ENCODE measurements at places on chromosomes 7 and 10.

- DNase-seq = no peak
These were observed 332.9 kb downstream of the PTEN start for GRCh38 chr10:88196291-88196690.

DNA sequence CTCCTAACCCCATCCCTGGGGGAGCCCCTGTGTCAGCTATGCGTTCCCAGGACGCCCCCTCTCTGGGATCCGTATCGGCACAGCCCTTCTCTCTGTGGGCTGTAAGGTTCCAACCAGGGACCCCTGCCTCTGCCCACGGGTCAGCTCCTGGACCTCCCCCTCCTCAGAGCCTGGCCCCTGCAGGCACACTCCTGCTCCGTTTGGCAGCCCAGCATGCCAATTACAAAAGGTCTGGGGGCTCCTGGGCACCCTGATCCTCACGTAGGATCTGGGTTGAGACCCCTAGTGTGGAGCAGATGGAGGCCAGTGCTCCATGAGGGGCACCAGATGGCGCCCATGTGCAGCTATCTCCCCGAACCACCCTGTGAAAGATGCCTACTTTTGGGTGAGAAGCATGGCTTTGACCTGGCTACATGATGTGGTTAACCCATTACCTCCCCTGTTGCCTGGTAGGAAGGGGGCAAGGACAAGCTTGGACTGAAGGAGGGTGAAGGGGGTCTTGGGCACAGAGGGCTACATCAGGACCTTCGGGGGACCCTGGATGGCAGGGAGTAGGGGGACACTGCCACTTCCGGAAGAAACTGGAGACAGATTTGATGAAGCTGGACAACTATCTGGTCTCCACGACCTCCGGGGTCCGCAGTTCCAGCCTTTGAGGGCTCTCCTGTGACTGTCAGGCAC lies 9.0 kb downstream of the TACR2 start:
- DNase-seq = no peak

DNA sequence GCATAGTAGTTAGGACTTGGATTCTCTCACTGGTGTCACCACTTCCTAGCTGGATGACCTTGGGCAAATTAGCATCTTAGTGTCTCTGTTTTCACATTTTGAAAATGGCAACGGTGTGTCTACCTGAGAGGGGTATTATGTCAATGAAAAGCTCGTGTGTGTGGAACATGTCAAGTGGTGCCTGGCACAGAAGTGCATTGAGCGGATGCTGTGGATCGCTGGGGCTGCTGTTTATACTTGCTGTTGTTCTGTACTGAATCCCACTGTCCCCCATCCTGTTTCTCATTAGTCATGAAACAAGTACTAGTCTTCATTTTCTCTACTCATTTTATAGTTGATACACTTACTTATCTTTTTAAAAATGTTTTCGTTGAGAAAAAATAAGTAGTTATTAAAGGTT lies 26.1 kb downstream of the RBM33 start:
- no peak for DNase-seq

GRCh38 chr7:71842381-71842780 lies 569.8 kb downstream of the CALN1 start:
- no peak for DNase-seq

DNA sequence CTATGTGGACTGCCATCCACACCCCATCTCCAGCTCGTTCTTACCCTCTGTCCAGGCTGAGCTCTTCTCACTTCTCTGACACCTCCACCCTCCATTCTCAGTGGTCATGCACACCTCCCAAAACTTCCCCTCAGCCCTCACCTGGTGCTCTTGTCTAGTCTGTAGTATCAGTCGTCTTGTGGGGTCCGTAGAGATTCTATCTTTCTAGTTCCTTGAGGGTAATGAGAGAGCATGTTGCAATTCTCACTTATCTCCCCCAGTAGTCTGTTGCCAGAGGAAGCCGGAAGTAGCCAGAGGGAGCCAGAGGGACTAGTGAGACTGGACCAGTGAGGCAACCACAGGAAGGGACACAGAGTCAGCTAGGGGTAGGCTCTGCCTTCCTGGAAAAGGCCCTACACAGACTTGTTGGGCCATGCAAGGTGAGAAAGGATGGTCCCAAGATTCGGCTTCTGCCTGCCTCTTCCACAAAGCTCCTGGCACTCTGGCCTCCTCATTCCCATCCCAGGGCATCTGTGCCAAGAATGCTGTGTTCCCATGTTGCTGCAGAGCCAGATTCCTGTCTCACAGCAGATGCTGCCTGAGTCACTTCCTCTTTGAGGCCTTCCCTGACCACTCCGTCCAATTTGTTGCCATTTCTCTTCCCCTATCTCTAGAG lies 50.6 kb upstream of the DUSP5 start:
- peak; percentile 22 for DNase-seq

- DNase-seq = no peak
These were observed 13.0 kb upstream of the PFKP start for GRCh38 chr10:3054183-3054850.

- DNase-seq = no peak
These were observed 199.1 kb downstream of the HERPUD2 start for GRCh38 chr7:35495844-35496243.

DNA sequence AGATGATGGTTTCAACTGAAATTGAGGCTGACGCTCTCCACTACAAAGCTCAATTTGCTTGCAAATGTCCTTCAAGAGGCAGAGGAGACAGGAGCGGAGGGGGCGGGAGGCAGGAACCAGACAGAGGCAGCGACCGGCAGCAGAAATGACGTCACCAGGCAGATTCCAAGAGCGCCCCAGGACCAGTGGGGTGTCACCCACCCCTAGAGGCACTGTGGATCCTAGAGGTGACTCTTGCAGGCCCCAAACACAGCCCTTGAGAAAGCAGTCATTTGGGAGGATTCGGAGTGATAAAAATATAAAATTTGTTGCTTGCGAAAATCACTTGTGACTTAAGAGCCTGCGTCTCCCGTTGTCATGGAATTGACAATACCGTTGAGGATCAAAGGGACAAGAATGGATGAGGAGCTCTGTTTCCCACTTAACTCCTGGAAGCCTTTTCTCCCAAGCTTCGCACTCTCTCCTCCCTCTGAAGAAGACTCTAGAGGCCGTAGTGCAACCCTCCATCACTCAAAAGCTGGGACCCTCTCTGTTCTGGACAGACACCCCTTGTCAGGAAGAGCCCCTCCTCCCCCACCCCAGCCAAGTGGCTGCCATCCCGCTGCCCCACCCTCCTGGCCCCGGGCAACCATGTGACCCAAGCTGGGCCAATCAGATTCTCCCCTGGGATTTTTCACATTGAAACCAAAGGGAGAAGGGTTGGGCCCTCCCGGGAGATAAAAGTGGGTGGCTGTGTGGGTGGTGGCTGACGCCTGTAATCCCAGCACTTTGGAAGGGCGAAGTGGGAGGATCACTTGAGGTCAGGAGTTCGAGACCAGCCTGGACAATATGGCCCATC lies 16.3 kb upstream of the SLC29A4 start:
- no peak for DNase-seq

DNA sequence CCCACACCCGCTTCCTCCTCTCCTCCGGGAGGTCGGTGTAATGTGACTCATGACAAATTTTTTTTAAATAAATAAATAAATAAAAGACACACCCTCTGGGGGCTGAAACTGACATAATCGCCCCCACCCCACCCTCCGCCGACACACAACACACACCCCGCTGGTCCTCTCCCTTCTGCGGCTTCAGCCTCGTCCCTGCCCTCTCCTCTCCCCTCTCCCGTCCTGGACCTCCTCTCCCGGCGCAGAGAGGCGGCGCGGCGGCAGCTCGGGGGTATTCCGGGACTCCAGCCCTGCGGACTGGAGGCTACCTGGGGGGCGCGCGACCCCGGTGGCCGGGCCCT lies 686 bp downstream of the ABI1 start:
- peak; percentile 85 for DNase-seq

DNA sequence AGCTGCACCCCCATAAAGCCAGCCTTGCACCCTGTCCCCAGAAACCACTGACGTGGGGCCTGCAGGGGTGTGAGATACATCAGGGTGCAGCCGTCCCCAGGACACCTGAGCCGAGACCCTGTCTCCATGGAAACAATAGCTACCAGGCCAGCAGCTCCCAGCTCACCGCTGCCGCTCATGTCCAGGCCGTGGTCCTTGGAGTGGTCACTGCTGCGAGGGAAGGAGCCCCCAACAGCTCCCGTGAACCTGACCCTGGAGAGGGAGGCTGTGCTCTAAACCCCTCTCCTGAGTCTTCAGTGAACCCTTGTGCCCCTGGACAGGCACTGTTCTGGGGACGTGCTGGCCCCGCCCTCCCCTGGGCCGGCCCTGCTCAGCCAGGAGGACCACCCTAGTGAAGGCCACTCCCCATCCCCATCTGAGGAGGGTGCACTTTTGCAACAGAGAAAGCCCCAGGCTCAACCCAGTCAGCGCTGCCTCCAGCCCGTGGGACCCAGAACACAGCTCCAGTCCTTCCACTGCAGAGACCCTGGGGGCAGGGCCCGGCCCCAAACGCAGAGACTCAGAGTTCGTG lies 19.6 kb upstream of the INPP5A start:
- DNase-seq = peak; percentile 59

DNA sequence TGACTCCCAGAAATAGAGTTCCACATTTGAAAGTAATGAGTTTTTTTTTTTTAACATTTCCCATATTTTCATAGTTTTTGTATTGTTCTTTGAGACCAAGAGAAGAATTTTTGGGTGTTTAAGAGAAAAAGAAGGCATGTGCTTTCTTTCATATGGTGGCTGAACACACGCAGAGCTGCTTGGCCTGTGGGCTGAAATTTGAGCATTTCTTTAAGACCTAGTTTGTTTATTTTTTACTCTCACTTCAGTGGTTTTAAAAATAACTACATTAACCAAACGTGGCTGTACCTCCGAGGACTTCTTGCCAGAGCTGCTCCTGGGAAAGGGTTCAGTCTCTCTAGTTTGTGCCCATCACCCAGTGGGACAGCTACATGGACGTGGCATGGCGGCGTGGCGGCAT lies 58.3 kb downstream of the INPP5A start:
- DNase-seq = peak; percentile 30

DNA sequence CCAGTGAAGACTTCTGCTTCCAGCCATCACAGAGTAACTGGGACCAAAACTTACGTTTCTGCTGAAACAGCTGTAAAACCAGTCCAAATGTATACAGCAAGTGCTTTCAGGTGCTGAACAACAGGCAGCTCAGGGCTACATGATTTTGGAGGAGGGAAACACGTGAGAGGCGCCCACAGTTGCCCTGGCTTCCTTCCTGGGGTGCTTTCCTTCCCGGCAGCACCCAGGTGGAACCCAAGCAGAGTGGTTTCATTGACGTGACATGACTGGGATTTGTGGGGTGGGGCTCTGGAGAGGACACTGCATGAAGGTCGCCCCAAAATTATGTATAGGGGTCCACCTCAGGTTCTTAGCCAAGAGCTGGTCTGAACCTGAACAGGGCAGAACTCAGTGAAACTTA lies 34.2 kb downstream of the IL2RA start:
- DNase-seq = peak; percentile 66

DNA sequence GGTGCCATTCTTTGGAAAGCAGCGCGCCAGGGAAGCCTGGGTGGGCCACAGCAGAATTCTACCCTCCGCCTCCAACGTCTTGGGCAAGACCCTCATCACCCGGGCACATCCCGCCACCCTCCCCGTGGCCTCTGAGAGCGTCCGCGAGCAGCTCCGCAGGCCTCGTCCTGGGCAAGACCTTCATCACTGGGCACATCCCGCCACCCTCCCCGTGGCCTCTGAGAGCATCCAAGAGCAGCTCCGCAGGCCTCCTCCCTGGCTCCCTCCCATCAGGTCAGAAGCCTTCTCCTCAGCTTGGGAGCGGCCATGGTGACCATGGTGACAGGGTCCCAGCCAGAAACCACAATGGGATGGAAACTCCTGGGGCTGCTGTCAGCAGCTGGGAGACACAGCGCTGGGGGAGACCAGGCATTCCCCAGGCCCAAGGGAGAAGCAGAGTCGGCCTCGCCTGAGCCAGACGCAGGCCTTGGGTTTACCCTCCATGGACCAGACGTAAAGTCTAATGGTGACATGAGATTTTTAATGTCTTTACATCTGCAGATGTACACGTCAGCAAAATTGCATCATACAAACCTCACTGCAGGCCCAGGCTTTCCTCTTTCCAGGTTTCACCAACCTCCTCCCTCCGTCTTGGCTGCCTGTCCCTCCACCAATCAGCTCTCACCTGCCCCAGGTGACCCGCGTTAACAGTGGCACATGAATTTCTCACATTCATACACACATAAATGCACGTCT lies 55.1 kb upstream of the PPP2R2D start:
- DNase-seq = peak; percentile 42

GRCh38 chr7:78746301-78746700 lies 707.2 kb downstream of the MAGI2 start:
- DNase-seq = no peak

DNA sequence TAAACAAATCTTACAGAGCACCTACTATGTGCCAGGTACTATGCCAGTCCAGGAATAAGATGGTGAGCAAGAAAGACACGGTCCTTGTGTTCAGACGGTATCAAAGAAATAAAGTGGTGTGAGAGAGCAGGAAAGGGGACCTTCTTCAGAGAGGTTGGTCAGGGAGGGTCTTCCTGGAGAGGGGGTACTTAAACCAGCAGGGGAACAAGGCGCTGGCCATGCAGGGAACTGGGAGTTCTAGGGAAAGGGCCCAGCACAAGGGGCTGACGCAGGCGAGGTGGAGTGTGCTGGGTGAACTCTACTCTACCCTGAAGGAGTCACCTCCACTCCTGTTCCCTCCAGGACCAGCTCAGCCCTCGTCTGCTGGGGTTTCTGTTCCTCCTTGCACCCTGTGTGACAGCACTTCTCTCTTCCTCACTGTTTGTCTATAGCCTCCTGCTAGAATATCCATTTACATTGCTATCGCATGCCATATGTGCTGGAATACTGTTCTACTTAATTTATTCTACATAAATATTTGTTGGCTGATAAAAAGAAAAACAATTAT lies 73.5 kb downstream of the AOAH start:
- no peak for DNase-seq
